Hippocampal formation (tissue), 2 donors: ENCODE measurements at places on chromosomes 4 and X.

GRCh38 chr4:186081202-186081807 is 12.3 kb downstream of the TLR3 start:
- DNase-seq, result no peak

DNA sequence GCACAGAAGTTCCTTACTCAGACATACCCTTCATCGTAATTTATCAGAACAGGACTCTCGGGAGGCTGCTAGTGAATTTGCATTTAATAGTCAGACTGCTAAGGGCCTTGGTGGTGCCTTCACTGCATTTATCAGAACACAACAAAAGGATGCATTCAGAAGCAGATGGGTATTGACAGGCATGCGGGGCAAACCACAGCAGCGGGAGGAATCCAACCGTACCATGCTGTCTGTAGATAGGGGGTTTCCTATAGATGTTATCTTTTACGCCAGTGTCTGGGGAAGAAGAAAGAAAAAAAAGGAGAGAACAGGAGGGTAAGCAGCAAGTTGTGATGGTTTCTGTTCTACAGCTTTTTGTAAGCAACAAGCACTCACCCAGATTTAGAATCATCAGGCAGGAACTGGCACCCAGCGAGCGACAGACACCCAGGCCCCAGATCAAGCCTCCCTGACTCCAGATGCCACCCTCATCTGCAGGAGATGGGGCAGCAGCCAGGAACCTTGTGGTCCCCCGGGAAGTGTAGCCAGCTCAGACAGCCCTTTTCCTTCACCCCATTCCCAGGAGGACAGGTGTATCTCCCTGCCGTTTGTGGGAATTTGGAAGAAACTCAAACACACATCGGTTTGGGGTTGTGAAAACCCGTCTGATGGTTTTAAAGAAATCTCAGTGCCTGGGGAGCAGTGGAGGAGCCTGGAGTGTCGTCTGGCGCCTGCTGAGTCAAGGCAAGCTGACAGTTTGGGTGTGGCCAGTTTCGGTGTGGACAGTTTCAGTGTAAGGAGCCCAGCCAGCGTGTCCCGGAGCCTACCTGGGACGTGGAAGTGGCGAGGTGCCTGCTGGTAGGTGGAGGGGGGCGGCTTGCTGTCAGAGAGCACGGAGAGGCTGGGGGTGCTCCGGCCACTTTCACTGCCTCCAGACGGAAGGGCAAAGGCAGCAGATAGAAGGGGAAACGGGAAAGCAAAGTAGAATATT is 80.0 kb upstream of the AFAP1 start:
- peak; percentile 45 for DNase-seq

DNA sequence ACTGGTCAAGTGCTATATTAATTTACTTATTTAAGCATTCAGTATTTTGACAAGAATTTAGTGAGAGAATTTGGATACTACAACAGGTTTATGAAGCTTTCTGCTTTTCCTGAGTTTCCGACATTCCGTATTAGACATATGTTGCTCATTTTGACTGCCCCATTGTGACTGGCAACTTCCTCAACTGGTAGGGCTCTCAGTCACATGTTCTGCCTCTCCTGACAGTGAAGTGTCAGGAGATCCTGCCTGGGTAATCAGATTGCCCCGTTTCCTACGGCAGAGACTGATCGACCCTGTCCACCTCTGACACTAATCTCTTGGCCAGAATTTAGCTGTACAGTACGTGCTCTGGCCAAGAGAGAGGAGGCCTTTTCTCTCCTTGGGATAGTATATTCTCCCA is 49.5 kb downstream of the CLNK start:
- no peak for DNase-seq

- no peak for DNase-seq
These were observed 84.2 kb downstream of the CNOT6L start for GRCh38 chr4:77734928-77735327.

GRCh38 chr4:177699365-177700213 is 257.4 kb upstream of the AGA start:
- no peak for DNase-seq

DNA sequence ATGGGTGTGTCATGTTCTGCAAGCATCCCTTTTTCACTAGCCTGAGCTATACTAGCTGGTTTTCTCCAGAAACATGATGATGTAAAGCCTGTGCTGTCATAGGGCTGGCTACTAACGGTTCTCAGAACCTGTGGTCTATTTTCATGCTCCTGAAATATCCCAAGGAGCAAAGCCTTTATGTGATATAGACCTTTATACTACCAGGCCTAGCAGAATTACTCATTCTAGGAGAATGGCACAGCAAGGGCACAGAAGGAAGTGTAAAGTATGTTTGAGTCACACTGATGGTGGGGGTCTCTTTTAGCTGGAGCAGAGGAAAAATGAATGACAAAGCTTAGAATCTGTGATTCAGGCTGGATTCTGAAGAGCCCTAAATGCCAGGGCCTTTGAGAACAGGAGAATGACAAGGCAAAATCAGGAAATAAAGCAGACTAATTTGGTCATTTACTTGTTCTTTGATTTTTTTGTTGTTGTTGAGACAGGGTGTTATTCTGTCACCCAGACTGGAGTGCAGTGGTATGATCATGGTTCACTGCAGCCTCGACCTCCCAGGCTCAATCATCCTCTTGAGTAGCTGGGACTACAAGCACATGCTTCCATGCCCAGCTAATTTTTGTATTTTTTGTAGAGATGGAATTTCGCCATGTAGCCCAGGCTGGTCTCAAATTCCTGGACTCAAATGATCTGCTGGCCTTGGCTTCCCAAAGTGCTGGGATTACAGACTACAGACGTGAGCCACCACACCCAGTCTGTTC is 11.8 kb downstream of the TCEAL1 start:
- DNase-seq, result no peak

DNA sequence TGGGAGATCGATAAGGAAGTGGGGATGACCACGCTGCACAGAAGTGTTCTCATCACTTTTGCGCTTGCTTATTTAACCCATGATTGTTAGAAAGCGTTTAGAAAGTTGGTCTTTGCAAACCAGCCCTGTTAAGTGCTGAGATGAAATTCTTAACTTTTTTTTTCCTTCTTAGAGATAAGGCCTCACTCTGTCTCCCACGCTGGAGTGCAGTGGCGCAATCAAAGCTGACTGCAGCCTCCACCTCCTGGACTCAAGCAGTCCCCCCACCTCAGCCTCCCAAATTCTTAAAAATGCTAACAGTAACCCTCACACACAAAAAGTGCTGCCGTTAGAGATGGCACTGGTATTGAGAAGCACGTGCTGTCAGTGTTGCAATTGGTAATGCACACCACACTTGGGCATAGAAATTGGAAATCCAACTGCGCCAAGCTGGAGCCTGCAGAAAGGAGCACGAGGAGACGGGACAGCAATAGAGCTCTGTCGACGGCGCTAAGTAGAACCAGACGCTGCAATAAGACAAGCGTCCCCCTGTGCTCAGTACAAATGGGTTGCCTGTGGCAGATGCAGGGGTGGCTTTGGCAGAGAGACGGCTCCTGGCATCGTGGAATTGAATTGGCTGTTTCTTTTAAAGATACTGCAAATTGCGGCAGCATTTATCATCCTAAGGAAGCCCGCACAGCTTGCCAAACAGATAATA is 113.4 kb downstream of the TBL1X start:
- DNase-seq, result peak; percentile 36

- DNase-seq, result no peak
These were observed 56.4 kb upstream of the PNPLA4 start for GRCh38 chrX:7983581-7983980.

GRCh38 chr4:139851133-139851532 is 185.5 kb downstream of the MGST2 start:
- no peak for DNase-seq

- no peak for DNase-seq
These were observed 42.7 kb downstream of the TMEM150C start for GRCh38 chr4:82519072-82519471.
